ENCODE measurements at places on chromosomes 7 and 10. TPM values are rescaled to one million over a fixed set of nuclear protein-coding genes. Genes with fewer than 3 reads are reported as not detected.

DNA sequence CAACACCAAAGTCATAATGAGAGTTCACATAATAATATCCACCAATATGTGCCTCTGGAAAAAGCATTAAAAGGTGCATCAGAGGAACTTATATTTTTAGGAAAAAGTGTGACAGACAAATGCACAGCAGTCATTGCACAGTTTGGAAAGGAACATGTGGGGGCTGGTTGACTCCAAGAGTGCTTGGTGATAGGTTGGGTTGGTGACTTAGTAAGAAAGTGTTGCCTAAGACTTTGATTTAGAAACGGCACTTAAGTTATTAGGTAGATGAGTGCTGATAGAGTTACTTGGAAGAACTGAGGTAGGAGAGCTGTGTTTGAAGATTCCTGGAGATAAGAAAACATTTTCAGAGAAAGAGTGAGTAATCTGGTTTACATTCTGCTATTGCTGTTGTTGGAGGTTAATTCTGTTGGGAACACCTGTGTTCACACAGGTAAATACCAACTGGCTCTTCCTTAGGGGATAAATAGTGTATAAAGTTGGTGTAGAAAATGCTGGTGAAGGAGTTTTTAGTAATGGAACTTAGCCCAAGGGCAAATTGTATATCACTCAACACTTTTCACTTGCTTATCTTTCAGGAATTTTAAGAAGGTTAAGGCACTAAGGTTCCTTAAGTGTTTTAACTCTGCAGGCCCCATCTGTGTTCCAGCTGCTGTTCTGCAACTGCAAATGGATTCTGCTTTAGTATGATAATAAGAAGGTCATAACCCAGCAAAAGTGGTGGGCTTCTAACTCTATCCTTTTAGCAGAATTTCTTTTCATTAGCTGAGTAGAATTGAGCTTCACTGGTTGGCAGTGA, 196.1 kb downstream of the NSUN6 start:
- DNase-seq: no peak

DNA sequence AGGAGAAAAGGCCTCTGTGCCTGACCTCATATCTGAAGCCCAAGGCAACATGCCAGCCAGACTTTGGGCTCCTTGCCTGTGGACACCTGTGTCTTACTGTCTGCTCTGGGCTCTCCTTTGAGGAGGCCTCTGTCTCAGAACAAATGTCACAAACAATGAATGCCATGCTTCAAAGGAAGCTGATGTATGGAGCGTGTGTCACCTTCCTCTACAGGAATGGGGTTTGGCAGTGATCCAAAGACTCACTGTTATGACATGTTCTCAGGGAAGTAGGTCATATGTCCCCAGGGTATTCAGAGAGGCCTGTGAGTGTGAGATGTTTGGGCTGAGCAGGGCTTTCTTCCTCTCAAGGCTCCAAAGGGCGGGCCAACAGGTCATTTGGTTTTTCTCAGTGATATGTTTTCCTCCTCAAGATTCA, 38.4 kb downstream of the PTPRE start:
- peak; percentile 96 for DNase-seq

DNA sequence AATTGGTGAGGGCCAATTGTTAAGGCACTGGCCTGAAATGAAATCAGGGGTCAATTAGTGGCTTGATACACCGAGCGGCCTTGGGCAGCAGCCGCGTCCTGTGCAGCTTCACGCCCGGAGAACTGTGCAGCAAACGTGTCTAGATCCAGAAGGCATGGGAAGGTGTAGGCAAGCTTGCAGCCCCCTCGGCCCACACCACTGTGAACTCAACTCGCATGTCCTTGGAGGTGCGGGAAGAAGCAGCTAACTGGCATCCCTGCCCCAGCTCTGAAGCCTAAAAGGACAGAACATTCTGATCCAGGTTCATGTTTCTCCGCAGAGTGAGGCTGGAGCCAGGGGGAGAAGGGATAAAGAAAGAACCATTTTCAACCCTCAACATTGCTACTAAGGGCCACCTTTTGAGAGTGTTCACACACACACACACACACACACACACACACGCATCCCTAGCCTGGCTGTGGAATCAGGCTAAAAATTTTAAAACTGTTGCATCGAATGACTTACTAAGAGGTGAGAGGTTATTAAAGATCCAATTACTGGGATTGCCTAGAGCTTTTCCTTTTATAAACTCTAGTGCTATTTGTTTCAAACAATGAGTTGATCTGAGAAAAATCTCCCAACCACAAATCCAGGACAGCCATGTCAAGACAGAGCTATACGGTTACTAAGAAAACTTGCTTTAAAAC, 104.0 kb downstream of the PARP12 start:
- no peak for DNase-seq

DNA sequence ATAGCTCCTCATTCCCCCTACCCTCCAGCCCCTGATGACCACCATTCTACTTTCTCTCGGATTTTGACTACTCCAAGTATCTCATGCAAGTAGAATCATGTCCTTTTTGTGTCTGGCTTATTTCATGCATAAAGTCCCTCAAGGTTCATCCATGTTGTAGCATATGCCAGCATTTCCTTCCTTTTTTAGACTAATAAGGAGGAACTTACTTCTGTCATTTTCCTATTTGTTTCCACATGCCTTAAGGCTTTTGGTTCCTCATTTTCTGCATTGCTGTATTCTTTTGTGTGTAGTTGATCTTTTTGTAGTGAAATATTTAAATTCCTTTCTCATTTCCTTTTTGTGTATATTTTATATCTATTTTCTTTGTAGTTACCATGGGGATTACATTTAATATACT, 376.9 kb downstream of the CALN1 start:
- DNase-seq: no peak

GRCh38 chr10:58993480-58994221, 182.8 kb upstream of the PHYHIPL start:
- DNase-seq: no peak

DNA sequence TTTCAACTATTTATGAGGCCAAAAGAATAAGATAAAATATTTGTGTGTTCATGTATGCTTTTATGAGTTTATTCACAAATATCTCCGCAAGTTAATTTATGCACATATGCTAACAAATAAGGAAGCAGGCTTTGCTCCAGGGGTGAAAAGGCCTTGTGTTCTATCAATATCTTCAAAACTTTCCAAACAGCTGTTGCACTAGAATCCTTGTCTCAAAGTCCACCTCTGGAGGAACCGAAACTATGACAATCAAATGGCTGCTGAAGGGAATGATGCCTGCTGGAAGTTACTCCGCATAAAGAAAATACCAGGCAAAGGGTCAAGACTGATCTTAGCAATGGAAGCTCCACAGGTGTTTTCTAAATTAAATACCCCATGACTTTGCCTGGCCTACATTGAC, 145.0 kb upstream of the GHITM start:
- no peak for DNase-seq

DNA sequence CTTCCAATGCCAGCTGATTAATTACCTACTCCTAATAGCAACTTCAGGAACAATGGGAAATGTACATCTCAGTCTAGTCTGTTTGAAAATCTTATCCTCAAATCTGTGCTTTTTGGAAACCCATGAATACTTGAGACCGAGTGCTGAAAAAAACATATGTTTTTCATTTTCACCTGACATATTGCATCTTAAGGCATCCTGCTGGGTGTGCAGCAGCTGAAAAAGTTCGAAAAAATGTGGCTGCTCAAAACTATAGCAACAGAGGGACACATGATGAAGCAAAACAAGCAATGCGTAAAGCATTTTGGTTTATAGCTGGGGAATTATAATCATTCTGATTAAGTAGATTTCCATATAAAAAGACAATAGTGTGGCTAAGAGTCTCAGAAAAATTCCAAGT, 218.0 kb downstream of the CREB5 start:
- DNase-seq: no peak

- DNase-seq: no peak
Observed at GRCh38 chr10:103824281-103824680, 31.1 kb downstream of the SH3PXD2A start.

DNA sequence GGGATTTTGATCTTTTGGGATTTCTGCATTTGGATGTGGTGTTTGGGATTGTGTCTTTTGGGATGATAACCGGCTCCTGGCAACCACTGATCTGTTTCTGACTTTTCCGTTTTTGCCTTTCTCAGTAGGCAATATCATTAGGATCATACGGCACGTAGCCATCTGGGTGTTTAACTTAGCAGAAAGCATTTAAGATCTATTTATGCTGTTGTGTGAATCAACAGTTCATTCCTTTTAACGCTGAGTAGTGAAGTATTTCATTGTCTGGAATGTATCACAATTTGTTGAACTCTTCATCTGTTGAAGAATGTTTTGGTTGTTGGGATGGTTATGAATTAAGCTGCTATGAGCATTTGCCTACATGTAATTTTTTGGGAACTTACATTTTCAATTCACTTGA, 459.6 kb downstream of the SDK1 start:
- no peak for DNase-seq

GRCh38 chr7:12539681-12540080, 30.8 kb upstream of the SCIN start:
- no peak for DNase-seq

- no peak for DNase-seq
Observed at GRCh38 chr10:17590969-17591645, 26.1 kb downstream of the HACD1 start.

DNA sequence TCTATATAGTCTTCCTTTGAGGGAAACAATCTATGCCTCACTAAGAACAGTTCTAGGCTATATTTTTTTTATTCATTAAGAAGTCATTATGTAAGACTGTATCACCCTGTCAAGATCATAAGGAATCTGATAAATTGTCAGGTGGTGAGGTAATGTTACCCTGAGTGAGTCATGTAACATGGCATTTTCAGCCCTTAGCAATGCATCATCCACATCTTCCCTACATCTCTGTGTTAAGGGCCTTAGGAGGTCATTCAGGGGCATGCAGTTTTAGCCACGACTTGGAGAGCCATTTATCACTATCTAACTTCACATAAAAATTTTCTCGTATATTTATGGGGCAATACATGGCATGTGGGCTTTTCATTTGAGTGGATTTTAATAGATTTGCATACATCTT, 924.5 kb upstream of the MBL2 start:
- DNase-seq: no peak

DNA sequence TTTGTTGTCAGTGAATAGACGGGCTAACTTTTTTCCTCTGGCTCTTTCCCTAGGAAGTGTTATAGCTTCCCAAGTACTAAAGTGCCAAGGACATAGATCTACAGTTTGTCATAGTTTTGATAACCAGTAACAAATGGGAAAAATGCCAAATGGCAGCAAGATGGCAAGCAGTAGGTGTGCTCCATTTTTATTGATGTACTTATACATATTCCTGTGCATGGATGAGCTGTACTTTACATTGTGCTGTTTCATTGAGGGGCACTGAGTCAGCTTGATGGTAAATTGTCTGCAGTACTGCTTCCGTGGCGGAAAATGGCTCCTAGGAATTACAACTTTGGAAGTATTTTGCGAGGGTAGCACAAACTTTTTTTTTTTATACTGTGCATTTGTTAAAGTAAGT, 7.1 kb downstream of the ADAM22 start:
- DNase-seq: no peak

DNA sequence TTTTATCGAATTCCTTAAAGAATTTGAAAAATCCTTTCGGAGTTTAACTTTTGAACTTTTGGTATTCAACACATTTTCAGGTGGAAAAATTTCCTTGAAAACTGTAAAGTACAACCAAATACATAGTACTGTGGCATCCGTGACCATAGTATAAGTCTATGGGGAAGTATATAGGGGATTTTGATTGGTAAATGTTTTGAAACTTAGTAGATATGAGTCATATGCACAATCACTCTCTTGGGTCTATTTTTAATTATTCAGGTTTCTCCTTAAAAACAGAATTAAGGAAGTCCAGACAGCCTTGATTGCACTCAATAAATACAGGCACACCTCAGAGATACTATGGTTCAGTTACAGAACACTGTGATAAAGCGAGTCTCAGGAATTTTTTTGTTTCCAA, 64.2 kb downstream of the AVL9 start:
- no peak for DNase-seq

GRCh38 chr7:12683678-12684585, 3.5 kb upstream of the ARL4A start:
- no peak for DNase-seq

DNA sequence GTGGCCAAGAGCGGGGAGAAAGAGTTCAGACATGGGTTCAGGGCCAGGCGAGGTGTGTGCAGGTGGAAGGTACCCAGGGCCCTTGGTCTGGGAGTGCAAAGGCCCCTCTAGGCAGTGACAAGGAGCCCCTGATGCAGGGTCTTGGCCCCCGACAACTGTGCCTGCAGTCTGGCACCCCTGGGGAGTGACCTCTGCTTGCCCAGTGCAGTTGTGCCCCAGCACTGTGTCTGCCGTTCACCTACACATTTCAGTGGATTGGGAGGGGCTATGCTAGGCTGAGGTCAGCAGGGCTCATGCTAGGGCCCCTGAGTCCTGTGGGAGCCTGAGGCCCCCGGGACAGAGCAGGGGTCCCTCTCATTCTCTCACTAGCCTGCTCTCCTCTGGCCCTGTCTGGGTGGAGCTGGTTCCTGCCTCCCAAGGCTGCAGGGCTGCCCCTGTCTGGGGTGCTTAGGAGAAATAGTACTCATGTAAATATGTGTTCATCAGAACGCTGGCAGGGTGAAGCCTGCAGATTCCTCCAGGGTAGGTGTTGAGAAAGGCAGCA, 550.4 kb downstream of the TCERG1L start:
- DNase-seq: no peak

DNA sequence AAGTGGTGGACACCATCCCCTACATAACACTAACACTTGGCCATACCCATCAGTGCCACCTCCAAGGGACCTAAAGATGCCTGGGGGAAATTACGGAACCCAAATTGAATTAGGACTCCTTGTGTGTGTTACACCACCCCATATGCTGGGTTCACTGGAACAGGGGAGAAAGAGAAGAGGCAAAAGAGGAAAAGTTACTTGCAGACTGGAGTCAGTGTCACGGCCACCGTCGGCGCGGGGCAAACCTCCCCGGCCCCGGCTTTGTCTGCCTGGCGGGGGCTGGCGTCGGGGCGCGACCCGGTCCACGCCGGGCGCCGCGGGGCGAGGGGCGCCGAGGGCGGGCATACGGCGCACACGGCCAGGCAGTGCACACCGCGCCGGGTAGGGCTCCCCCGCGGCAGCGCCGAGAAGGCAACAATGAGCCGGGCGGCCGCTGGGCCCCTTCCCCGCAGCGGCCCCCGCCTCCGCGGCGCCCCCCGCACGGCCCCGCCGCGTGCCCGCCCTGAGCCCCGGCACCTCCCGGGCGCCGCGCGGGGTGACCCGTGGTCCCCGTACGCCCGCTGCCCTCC, 171.1 kb downstream of the FAM107B start:
- DNase-seq: no peak

- DNase-seq: peak; percentile 78
Observed at GRCh38 chr10:31896968-31897384, 31.7 kb downstream of the ARHGAP12 start.

- DNase-seq: no peak
Observed at GRCh38 chr7:1087952-1088920, at the start of gene GPER1. GPER1 (plus strand) TSS chr7:1088113; CDS start chr7:1091729, 3,616 bp downstream.

- DNase-seq: peak; percentile 50
Observed at GRCh38 chr10:15571575-15571974, 148.1 kb downstream of the ITGA8 start.

Gene ITGA8
- not detected for total RNA-seq

Gene EBF3
- total RNA-seq: 0.14 TPM

Gene RGS10
- total RNA-seq: 23.3 TPM

Gene PTCD1
- 5.4 TPM for total RNA-seq

Gene CDK14
- 19.5 TPM for total RNA-seq

Gene PLOD3
- 65.4 TPM for total RNA-seq

Data from pulmonary artery endothelial cell (primary cell).